Skeletal muscle tissue (tissue), 5 donors: ENCODE measurements at places on chromosomes 2 and 18. TPM values are rescaled to one million over a fixed set of nuclear protein-coding genes. Genes with fewer than 3 reads are reported as not detected.

SAG gene
- total RNA-seq = not detected

MERTK gene
- total RNA-seq = 4.2 TPM

TRIM54 gene
- 60.0 TPM for total RNA-seq

TTR gene
- total RNA-seq = not detected

CDK15 gene
- total RNA-seq = 0.52 TPM

SCYGR4 gene
- not detected for total RNA-seq

GLB1L gene
- 13.0 TPM for total RNA-seq

SERPINB7 gene
- not detected for total RNA-seq

DOK6 gene
- total RNA-seq = 3.1 TPM
